Effector CD8-positive, alpha-beta T cell (primary cell): ENCODE measurements at places on chromosomes 2 and 18.

GRCh38 chr18:71673498-71673897, 870.6 kb downstream of the CBLN2 start:
- no peak for DNase-seq

GRCh38 chr2:119156105-119156890, 2.3 kb downstream of the C1QL2 start:
- no peak for DNase-seq

- no peak for DNase-seq
These were observed 102.0 kb downstream of the PLA2R1 start for GRCh38 chr2:159960414-159960813.

- DNase-seq, result no peak
These were observed 72.7 kb upstream of the PPP1CB start for GRCh38 chr2:28678944-28679343.

GRCh38 chr2:167212014-167212648, 323.9 kb downstream of the XIRP2 start:
- DNase-seq, result no peak

DNA sequence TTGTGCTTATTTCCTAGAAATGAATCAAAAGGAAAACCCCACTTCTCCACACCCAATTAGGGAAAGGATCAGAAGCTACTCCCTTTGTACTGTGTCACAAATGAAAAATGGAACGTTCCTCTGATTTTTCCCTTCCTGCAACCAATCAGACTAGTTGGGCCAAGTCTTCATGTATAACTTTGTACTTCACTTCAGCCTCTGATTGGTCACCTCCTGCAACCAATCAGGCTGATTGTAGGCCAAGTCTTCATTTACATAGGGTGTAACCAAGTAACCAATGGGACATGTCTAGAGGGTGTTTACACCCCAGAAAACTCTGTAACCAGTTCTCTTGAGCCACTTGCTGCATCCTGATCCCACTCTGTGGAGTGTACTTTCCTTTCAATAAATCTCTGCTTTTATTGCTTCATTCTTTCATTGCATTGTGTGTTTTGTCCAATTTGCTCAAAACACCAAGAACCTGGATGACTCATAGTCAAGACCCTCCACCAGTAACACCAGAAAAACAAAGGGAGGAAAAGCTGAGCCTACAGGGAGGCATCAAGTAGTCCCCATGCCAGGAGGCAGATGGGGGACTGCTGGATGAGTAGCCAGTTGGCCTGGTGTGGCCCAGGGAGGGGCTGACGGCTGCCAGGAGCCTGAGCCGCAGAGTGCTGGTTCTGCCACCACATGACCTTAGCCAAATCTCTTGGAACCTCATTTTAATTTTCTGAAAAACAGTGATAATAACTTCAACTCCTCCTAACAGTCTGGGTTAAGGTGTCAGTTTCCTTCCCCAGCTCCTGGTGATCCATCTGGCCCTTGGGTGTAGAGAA, 46.1 kb downstream of the SOWAHC start:
- no peak for DNase-seq

GRCh38 chr2:49129034-49129433, 25.3 kb downstream of the FSHR start:
- DNase-seq, result no peak

GRCh38 chr2:19051203-19051831, 307.1 kb downstream of the OSR1 start:
- DNase-seq, result no peak

DNA sequence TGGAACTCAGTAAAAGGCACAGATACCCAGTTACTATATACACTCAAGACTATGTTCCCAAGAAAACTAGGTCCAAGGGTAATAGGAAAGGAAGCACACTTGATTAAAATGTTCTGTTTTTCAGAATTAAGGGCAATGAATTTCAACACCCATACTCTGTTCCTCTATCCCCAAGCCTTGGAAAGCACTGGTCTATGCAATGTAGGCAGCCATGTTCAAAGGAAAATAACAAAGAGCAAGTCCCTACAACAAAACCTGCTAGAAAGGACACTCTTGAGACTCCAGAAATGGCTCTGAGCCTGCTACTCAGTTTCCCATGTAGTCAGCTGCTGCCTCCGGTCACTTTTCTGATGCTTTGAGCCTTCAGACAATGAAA, 6.8 kb downstream of the CYB5A start:
- no peak for DNase-seq

GRCh38 chr2:222418739-222419138, 5.6 kb upstream of the SGPP2 start:
- DNase-seq, result no peak

DNA sequence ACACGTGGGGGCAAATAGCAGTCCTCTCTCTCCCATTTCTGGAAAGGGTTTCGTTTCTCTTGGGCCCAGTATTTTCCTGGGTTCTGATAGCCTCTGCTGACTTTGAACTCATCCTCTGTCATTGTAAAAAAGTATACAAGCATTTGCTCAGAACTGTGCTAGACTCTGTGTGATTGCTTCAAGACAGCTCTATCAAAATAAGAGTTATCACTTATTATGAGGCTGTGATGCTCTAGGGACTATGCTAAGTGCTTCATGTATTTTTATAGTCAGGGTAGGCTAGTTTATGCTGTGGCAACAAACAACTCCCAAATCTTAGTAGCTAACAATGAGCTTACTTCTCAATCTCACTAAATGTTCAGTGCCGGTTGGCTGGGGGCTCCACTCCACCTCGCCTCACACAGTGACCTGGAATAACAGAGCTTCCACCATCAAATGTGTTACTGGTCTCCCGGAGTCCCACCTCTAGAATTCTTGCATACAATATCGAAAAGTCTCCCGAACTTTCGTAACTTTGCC, 110.8 kb upstream of the CDC42EP3 start:
- no peak for DNase-seq

- DNase-seq, result no peak
These were observed 289.9 kb downstream of the NBAS start for GRCh38 chr2:15271276-15271675.

GRCh38 chr2:13050764-13051163, 334.0 kb downstream of the TRIB2 start:
- DNase-seq, result no peak

- no peak for DNase-seq
These were observed 5.0 kb downstream of the HRH4 start for GRCh38 chr18:24465486-24465885.

DNA sequence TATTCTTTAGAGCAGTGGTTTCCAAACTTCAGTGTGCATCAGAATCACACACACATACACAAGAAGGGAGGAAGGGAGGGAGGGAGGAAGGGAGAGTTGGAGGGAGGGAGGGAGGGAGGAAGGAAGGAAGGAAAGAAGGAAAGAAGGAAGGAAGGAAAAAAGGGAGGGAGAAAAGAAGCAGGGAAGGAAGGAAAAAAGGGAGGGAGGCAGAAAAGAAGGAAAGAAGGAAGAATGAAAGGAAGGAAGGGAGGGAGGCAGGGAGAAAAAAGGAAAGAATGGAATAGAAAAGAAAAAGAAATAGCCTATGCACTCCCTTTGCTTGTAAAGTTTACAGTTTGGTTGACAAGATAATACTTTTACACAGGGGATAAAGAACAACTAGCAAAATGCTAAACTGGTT, 96.3 kb upstream of the BCL11A start:
- DNase-seq, result no peak

- DNase-seq, result no peak
These were observed 36.6 kb upstream of the MCFD2 start for GRCh38 chr2:46952171-46952570.

DNA sequence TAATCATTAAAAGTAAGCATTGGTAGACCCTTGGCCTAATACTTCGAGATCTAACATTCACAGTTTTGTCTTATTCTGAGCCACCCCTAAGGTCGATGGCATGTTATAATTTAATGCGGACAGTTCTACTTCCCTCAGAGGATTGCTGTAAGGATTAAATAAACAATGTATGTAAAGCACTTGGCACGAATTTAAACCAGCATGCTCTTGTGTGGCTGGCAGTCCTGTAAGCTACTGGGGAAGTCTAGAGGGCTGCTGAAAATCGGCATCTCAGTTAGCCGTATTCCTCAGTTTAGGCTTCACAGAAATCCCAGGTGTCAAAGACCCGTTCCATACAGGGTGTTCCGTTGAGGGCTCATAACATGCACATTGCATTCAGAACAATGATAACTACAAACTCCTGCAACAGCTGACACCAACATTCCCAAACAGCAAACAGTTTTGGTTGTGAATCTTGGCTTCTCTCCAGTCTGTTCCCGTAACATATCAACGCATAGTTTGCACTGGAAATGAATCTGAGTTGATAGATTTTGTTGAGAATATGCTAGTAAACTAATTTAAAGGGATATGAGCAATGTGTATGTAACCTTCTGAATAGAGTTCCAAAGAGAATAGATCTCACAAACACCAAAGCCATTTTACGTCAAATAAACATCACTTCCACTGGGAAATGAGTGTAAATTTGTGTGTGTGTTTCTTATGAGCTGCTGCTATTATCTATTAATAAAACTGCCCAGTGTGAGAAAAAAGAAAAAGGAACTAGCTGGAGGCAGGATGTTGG, 52.2 kb upstream of the ACKR3 start:
- no peak for DNase-seq

DNA sequence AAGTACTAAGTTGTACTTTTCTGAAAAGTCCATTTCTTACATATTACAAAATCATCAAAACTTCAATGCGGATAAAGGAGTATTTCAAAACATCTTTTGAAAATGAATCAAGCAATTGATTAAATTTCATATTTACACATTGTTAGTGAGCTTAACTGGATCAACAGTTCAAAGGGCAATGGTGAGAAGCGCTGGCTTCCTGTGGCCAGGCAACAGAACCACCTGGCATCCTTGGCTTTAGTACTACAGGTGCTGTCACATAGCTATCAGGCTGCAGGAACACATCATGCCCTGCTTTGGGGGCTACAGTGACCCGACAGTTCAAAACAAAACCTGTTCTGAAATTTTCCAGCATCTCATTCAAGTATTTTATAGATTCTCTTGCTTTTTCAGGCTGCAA, 59.2 kb downstream of the SMAD2 start:
- DNase-seq, result no peak

GRCh38 chr2:136727973-136728699, 37.2 kb upstream of the THSD7B start:
- DNase-seq, result no peak

DNA sequence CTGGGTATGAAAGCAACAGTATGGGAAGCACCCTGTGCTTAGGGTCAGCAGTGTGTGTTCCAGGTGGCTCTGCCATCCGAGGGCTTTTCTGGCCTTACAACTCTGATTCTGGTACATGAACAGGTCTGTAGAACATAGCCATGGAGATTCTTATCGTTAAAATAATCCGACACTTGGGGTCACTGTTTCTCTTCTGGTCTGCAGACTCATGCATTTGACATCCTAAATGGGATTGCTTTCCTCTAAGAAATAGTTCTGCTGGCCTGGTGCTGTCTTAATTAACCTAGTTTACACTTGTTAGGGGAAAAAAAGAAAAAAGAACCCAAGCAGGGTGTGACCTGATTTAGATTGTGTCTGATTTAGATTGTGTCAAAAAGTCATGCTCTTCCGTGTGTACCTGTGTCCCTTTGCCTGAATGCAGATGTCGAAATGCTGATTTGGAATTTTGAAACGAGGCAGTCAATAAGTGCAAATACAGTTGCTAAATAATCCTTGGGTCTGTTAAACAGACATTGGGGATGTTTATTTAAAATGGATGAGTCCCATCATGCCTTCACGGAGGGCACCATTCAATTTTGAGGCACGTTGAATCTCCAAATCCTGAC, 59.6 kb downstream of the TRPM8 start:
- no peak for DNase-seq

- DNase-seq, result no peak
These were observed 2.9 kb upstream of the DLX2 start for GRCh38 chr2:172105471-172106107.

GRCh38 chr2:236946871-236947270, 138.8 kb upstream of the COPS8 start:
- DNase-seq, result no peak

GRCh38 chr2:224994242-224994823, 47.9 kb downstream of the DOCK10 start:
- no peak for DNase-seq
